ENCODE measurements at places on chromosomes 12 and 14.
A peak's percentile ranks its signal among the peaks of the same experiment; 100 is the strongest.

GRCh38 chr14:46480817-46481216 is 170.8 kb downstream of the RPL10L start:
- no peak overlapping the region for H3K4me3 ChIP-seq
- H3K27ac ChIP-seq: no peak overlapping the region
- no peaks in the 10 kb centered on the region for H3K4me1 ChIP-seq

DNA sequence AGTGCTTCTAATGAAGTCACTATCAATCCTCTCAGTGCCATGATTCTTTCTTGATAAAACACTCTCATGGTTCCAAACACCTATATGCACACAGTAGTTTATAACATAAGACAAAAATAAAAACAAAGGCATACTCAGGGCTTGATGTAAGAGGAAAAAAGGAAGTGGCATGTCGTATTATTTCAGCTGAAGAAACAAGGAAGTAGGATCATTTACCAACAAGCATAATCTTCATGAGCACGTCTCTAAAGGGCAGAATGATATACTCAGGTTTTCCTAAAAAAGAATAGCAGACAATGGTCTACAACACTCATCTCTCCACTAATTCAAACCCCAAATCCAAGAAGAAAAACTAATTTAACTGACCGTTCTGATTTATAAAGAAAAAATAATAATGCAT is 33.9 kb downstream of the NUMB start:
- peak overlapping the region; percentile 68 for H3K27ac ChIP-seq
- H3K36me3 ChIP-seq: peaks cover 34% of the 10 kb centered on the region
- peak; percentile 69 for DNase-seq
- no peaks in the 10 kb centered on the region for H3K27me3 ChIP-seq

DNA sequence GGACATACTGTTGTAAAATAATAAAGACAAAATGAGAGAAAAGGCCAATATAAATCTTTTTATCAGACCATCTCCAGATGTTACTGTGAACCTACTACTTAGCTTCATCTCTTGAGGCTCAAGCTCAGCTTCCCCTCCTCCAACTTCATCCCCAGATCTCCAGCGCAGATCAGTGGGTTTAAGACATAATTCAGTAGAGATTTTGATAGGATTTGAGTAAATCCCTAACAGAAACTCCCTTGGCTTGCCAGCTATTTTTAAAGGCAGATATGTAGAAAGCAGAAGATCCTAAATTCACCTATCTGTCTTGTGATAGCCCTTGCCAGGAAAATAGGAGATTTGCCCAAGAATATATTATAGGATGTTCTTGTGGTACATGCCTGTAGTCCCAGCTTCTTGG is 236.7 kb downstream of the FBXL14 start:
- no peak overlapping the region for H3K4me3 ChIP-seq
- no peak overlapping the region for H3K27ac ChIP-seq
- H3K36me3 ChIP-seq: no peaks in the 10 kb centered on the region
- DNase-seq: no peak

DNA sequence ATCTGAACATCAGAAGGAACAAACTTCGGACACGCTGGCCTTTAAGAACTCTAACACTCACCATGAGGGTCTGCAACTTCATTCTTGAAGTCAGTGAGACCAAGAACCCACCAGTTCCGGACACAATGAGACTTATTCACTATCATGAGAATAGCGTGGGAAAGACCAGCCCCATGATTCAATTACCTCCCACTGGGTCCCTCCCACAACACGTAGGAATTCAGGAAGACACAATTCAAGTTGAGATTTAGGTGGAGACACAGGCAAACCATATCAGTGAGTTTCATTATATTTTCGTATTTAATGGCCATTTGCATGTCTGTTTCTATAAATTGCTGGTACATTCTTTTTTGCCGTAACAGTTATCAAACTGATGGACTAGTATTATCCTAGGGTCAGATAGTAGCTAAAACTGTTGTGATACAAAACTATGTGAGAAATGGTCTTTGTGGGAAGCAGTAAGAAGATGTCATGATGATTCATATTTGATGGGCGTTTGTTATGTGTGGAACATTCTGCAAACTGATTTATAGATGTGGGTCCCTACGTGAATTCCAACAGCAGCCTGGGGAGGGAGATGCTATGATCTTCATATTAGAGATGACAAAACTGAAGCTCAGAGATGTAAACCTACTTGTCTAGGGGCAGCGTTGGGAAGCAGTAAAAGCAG is 282.4 kb upstream of the TMEM132C start:
- no peak overlapping the region for H3K4me3 ChIP-seq
- no peaks in the 10 kb centered on the region for H3K4me1 ChIP-seq
- no peak overlapping the region for H3K27ac ChIP-seq
- H3K36me3 ChIP-seq: no peaks in the 10 kb centered on the region
- DNase-seq: no peak

DNA sequence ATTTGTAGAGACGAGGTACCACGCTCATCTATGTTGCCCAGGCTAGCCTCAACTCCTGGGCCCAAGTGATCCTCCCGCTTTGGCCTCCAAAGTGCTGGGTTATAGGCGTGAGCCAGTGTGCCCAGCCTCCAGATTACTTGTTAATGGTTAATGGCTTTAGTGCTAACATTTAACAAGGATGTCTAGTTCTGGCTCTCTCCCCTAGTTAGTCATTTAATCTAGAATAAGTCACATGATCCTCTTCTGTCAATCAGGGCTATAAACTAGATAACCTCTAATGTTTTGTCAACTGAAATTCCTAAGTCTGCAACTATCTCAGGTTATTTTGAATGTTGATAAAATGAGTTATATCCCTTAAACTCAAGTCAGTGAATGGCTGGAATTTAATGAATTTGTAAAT is 15.7 kb downstream of the ACTR6 start:
- no peak for DNase-seq
- H3K4me1 ChIP-seq: no peaks in the 10 kb centered on the region
- no peak overlapping the region for H3K27ac ChIP-seq
- H3K36me3 ChIP-seq: peaks cover 79% of the 10 kb centered on the region
- no peak overlapping the region for H3K4me3 ChIP-seq
